Activated CD8-positive, alpha-beta T cell treated with anti-CD3 and anti-CD28 coated beads for 36 hours (primary cell): ENCODE measurements at places on chromosomes 5 and 9. TPM values are rescaled to one million over a fixed set of nuclear protein-coding genes. Genes with fewer than 3 reads are reported as not detected.

GRCh38 chr5:72505539-72506157 lies 1.6 kb downstream of the ZNF366 start:
- DNase-seq = no peak

- no peak for DNase-seq
Observed at GRCh38 chr5:91243852-91244251, 139.3 kb downstream of the ARRDC3 start.

The SPINK5 gene
- not detected for total RNA-seq

DNA sequence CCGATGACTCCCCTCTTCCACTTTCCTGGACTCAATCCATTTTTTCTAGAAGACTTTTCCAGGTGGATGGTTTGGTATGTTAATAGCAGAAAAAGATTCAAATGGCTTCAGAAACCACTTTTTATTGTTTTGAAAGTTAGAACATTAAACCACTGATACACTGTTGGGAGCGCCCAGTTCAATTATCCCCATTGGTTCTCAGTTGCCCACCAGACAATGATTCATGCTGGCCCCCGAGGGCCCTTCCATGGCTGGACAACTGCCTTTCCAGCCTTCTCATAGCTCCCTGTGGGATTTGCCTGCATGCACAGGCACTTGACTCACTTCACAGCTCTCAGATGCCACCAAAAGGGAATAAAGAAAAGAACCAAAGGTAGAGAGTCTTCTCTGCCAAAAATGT lies 21.3 kb upstream of the ANKRD34B start:
- DNase-seq = no peak

DNA sequence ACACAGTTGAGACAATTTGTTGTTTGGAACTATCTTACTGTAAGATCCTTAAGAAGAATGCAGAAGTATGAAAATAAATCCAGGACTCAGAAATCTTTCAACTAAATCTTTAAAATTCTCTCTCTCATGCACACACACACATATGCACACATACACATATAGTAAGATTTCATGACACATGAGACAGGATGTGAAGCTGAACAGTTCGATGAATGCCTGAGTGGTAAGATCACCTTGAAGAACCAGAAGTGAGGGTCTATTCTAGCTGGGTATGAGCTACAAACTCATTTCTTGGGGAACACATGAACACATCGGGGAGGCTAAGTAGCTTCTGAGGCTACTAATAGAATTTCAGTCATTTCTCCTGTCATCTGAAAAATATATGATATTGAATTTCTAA lies 153.6 kb downstream of the TMC1 start:
- DNase-seq = no peak

The SPINK7 gene
- total RNA-seq = not detected

DNA sequence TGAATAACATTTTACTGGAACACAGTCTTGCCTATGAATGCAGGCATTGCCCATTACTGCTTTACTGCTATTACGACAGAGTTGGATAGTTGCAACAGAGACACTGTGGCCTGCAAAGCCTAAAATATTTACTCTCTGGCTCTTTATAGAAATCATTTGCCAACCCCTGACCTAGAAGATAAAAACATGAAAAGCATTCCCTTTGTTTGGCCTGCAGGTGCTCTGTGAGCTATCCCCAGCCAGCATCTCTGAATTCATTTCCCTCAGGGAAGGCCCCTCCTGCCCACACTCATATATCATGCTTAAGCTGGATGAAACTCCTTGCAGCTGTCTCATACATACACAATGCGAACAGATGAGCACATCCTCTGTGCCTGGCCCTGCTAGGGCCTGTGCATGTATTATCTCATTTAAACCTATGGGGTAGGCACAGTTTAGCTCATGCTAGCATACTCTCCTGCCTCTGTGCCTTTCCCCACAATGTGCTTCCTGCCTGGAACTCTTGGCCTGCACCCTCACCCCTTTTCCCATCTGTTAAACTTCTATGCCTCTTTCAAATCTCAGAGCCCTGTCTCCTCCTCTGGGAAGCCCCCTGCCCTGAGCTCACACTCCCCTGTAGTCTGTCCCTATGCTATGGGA lies 193.1 kb downstream of the PAX5 start:
- no peak for DNase-seq

DNA sequence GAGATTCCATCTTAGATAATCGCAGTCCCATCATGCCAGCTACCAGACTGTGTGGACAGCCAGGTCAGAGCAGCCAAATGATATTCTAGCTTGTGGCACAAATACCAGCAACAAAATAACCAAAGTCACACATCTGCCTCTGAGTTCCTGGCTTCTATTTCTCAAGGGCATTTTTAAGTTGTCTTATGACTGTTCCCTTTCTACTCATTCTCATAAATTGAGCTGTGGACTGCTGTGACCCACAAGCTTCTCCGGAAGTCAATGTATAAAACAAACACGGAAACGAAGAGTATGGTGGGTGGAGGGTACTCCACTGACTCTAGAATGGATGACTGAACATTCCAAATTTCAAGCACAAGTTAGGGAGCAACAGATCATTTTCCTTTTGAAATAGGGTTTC lies 43.9 kb downstream of the PDCD1LG2 start:
- DNase-seq = no peak

DNA sequence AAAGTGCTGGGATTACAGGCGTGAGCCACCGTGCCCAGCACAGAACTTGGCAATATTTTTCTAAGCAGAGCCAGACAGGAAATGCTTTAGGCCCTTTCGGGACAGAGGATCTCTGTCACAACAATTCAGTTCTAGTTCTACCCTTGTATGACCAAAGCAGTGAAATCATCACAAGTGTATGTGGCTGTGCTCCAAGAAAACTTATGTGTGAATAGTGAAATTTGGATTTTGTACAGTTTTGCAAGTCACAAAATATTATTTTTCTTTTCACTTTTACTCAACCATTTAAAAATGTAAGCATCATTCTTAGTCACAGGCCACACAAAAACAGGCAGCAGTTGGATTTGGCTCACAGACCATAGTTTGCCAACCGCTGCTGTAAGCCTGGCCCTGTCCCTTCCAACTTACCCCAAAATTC lies 20.4 kb upstream of the PRUNE2 start:
- no peak for DNase-seq

The KCNT1 gene
- not detected for total RNA-seq

The GDA gene
- total RNA-seq = not detected

- DNase-seq = no peak
Observed at GRCh38 chr9:95080961-95081647, 236.4 kb downstream of the FANCC start.

DNA sequence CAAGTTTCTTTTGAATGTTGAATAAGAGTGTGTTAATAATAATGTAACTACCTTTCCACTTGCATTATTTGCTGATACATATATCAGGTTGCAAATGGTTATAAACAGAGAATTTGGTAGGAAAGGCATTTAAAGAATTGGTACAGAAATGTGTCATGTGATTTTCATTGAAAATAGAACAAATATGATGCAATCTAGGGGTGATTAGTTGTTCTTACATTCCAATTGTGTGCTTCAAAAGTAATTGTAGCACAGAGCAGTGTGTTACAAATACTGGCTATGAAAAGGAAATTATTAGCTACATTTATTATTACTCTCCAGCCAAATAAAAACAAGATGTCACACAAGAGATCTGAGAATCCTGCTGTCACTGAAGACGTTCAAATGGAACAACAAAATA lies 61.8 kb upstream of the PRDM9 start:
- no peak for DNase-seq

- no peak for DNase-seq
Observed at GRCh38 chr9:124780060-124780756, 3.3 kb downstream of the OLFML2A start.

GRCh38 chr9:99594056-99594780 lies 227.5 kb upstream of the NR4A3 start:
- no peak for DNase-seq

- no peak for DNase-seq
Observed at GRCh38 chr5:76204713-76205112, 121.5 kb downstream of the SV2C start.

The NR4A3 gene
- total RNA-seq = 112 TPM

The SAPCD2 gene
- 13.5 TPM for total RNA-seq

GRCh38 chr5:59724482-59725391 lies 168.8 kb downstream of the PDE4D start:
- peak; percentile 39 for DNase-seq

The C9orf153 gene
- 0.16 TPM for total RNA-seq

The MARCHF3 gene
- total RNA-seq = 6.1 TPM

GRCh38 chr9:15882883-15883282 lies 330.0 kb downstream of the CCDC171 start:
- DNase-seq = no peak

GRCh38 chr5:130715541-130715940 lies 449.5 kb downstream of the HINT1 start:
- DNase-seq = no peak

The PLK2 gene
- total RNA-seq = 4.0 TPM

- no peak for DNase-seq
Observed at GRCh38 chr9:38671372-38671731, 48.6 kb downstream of the FAM240B start.

The ALDH7A1 gene
- 4.8 TPM for total RNA-seq

DNA sequence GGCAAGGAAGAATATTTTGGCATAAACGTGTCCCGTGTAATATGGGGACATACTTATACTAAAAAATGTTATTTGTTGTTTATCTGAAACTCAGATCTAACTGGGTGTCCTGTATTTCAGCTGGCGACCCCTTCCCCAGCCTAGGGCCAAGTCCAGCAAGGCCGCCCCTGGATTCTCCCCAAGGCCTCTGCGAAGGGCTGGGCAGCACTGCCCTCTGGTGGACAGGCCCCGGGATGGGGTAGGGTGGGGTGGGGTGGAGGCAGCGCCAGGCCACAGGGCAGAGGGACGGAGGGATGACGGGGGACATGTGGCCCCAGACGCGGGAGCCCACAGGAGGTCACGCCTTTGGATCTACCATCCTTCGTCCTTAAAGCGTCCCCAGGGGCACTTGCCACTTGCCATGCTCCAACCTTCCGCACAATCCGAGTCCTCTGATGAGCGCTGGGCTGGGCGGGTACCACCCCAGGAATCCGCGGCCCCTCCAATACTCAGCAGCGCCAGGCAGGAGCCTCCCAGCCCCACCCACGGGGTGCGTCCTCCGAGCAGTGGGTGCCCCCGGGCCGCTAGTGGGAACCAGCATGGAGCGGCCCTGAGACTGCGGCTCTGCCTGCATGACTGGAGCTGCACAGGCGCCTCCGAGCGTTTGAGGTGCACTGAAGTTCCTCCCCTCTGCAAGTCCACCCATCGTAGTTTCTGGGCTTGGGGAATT lies 7.1 kb upstream of the AGPAT2 start:
- peak; percentile 54 for DNase-seq

DNA sequence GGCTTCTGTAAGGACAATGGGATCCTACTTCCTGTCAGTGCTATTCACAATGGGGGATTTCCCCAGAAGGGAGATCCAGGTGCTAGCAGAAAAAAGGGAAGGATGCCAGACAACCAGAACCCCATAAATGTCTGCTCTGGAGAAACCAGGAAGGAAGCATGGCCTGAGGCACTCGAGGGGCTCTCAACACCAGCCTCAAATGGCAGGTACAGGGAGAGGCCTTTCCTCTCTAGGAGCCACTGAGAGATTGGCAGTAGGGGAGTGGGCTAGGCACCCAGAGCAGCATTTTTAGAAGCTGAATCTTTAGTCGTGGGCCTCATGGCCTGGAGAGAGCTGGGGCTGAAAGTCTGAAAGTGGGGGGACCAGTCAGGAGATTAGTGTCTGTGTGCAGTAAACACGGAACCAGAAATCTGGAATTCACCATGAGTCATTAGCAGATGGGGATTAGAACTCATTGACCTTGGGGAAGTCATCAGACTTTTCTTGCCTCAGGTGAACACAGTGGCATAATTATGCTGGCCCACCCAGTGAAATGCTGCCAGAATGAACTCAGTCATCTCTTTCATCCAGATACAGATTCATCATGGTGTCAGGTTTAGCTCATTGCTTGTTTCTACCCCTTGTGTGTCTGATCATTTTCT lies 28.3 kb downstream of the ARHGEF28 start:
- DNase-seq = no peak

DNA sequence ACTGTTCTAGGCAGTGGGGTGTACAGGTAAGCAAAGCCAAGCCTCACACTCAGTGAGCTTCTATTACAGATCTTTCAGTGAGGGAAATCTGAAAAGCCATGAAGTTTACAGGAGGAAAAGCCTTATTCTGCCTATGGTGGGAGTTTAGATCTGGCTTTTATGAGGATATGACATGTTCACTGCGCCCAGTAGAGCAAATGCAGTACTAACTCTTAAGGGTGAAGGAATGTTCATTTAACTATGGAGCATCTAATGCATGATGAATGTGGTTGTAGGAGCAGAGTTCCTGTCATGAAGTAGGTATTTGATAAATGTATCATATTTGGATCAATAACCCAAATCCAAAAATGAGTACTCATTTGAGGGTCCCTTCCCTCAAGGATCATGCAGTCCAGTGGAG lies 230.2 kb upstream of the PAPPA start:
- no peak for DNase-seq

- DNase-seq = no peak
Observed at GRCh38 chr5:123785162-123786071, 273.4 kb downstream of the CSNK1G3 start.

- no peak for DNase-seq
Observed at GRCh38 chr5:11130131-11130530, 369.1 kb upstream of the DAP start.

The C9orf152 gene
- not detected for total RNA-seq

- no peak for DNase-seq
Observed at GRCh38 chr9:104987743-104988142, 59.8 kb upstream of the ABCA1 start.

DNA sequence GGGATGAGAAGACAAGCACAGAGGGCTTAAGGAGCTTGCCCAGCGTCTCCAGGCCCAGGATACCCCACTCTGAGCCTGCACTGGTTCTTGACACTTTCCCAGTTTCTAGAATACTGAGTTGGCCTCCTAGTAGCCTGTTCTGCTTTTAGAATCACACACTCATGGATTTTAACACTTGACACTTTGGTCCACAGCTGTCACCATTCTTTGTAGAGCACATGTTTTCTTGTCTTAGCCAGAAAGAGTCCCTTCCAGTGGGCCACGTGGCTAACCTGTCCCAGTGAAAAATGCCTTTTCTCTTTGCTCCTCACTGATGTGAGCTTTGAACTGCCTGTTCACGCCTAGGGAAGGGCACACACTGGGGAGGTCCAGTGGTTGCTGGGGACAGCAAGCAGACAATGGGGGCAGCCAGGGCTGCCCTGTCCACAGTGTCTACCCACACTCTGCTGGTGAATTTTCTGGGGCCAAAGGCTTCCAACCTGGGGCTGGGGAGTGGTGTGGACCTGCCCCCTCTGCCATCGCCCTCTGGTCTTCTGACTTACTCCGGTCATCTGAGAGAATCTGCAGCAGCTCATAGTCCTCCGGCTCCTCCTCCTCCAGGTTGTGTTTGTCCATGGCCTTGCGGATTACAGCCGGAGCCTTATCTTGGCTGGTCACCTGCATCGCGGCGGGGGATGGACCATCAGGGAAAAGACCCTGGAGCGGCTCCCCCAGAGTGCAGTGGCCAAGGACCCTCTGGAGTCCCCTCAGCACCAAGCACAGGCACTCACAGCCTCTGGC lies 21.1 kb downstream of the RALGDS start:
- DNase-seq = no peak

DNA sequence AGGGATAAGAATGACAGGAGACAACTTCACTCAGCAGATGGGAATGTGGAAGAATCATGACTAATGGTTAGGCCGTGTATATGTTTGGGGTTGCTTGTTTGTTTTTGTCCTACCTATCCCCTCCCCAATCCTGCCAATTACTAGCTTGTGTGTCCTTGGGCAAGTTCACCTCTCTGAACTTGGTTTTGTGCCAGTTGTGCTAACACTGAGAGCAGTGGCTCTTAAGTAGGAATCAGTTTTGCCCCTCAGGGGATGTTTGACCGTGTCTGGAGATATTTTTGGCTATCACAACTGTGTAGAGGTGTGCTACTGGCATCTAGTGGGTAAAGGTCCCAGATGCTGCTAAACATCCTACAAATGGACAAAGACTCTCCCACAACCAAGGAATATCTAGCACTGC lies 287.0 kb downstream of the DMRT2 start:
- no peak for DNase-seq
